AG20443 (cell line): ENCODE measurements at places on chromosomes 7 and 10.
A peak's percentile ranks its signal among the peaks of the same experiment; 100 is the strongest.

- DNase-seq, result peak; percentile 65
Measured at GRCh38 chr10:121952226-121952625, 22.8 kb downstream of the NSMCE4A start.

GRCh38 chr10:71423901-71424300 is 27.2 kb downstream of the CDH23 start:
- DNase-seq, result no peak

- no peak for DNase-seq
Measured at GRCh38 chr10:86349940-86350630, 16.5 kb downstream of the GRID1 start.

- DNase-seq, result no peak
Measured at GRCh38 chr10:44966129-44966815, 6.7 kb downstream of the RASSF4 start.

GRCh38 chr7:127682140-127682539 is 30.1 kb downstream of the SND1 start:
- no peak for DNase-seq

GRCh38 chr10:69644658-69645295 is 14.7 kb downstream of the FAM241B start:
- DNase-seq, result peak; percentile 91

GRCh38 chr10:44960482-44961229 is 1.1 kb downstream of the RASSF4 start:
- DNase-seq, result no peak

- DNase-seq, result no peak
Measured at GRCh38 chr10:3476640-3477448, 304.3 kb upstream of the PITRM1 start.
